ENCODE measurements at places on chromosomes 12 and 14.
A peak's percentile ranks its signal among the peaks of the same experiment; 100 is the strongest.

DNA sequence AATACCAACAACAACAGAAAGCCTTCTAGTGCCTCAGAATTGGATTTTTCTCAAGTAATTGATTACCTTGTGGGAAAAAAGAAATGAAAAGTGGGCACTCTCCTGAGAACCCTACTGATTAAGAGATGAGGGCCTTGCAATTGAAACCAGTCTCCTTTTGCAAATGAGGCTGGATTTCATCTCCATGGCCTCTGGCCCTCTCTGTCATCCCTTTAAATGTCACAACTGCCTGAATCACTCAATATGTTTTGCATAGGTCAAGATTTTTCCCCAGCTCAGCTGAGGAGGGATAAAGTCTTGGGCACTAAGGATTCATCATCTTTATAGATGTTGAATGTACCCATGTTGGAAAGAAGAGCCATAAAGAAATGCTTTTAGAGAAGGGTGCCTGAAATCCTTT lies 166.4 kb downstream of the RMST start:
- DNase-seq = no peak

GRCh38 chr14:40292664-40293063 lies 860.4 kb upstream of the FBXO33 start:
- DNase-seq = no peak

- peak; percentile 87 for DNase-seq
Measured at GRCh38 chr14:104735830-104736642, 12.0 kb downstream of the ADSS1 start.

DNA sequence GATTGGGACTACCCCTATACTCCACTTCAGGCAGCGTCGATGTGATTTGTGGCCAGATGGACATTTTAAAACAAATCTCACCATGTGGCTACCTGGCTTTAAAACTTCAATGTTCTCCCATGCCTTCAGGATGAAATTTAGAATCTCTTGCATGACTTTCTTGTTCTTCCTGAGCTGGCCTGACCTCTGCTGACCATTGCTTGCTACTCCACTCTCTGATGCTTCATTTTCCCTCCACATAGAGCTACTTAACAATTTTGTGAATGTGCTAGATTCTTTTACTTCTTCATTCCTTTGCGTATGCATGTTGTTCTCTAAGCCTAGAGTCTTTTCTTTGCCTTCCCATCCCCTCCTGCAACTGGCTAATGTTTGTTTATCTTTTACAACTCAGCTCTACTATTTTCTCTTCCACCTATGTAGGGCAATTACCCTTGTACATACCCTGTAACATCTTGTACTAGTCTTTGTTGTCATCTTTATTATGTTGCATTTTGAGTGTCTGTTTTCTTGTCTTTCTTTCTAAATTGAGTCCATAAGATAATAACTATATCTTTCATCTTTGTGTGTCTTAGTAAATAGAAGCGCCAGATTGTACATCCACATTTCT lies 41.2 kb downstream of the YLPM1 start:
- DNase-seq = no peak

- DNase-seq = peak; percentile 97
Measured at GRCh38 chr14:23153851-23154796, 29.3 kb downstream of the SLC7A8 start.

- no peak for DNase-seq
Measured at GRCh38 chr14:106850913-106851825, 1324.8 kb downstream of the TMEM121 start.

- no peak for DNase-seq
Measured at GRCh38 chr14:21399311-21399870, 15.6 kb upstream of the SUPT16H start.

DNA sequence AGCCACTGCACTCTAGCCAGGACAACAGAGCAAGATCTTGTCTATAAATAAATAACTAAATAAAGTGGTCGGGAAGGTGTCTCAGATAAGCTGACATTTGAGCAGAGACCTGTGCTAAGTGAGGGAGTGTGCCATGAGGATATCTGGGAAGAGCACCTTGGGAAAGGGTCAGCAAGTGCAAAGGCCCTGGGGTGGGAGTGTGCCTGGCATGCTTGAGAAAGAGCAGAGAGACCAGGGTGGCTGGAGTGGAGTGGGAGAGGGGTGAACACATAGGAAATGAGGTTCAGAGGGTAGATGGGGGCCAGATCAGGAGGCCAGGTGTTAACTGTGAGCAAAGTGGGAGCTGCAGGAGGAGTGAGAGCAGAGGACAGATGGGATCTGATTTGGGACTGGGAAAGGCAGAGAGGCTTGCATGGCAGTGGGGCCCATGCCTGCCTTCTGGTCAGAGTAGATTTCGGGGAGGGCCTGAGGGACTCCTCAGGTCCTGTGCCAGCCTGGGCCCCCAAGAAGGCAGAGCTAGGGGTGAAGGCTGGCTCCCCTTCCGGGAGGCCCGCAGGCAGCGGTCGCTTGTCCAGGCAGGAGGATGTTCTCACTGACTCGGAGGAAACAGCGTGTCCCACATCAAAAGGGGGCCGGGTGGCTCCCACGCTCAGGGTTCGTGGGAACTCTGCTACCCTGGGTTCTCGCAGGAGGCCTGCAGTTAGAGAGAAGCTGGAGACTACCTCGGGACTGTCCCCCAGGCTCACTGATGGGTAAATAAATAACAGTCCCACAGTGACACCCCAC lies 32.6 kb downstream of the DTX1 start:
- DNase-seq = no peak

DNA sequence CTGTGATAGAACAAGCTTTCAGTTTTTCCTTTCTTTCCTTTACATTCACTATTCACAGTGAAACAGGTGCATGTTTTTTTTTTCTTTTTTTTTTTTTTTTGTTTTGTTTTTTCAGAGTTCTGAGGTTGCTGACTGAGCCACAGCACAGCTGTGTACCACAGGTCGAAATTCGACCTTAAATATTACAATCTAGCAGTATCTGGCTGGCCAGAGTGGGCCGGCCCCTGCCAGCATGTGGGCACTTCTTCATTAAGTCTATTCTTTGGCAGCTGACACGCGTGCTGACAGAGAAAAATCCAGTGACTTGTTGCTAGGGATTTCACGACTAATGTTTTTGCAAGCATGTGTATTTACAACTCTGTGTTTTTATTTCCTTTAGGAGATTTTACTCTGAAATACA lies 33.9 kb downstream of the FBXO33 start:
- DNase-seq = no peak

- DNase-seq = no peak
Measured at GRCh38 chr14:47040550-47040949, 389.0 kb upstream of the RPL10L start.

GRCh38 chr12:53096089-53096741 lies 1.3 kb upstream of the IGFBP6 start:
- peak; percentile 28 for DNase-seq

DNA sequence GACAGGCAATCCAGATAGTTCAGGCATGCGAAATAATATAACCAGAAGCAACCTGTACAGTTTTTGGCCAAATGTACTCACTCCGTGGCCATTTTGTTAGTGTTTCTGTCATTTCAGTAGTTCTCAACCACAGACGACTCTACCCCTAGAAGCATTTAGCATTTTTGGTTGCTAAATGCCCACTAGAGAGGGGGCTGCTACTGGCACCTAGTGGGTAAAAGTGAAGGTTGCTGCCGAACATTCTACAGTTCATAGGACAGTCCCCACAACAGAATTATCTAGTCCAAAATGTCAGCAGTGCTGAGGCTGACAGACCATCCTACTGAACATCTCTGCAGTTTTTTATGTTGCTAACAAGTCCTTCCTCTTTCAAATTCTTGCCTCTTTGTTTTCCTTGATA lies 107.4 kb downstream of the TSHR start:
- peak; percentile 11 for DNase-seq

- DNase-seq = no peak
Measured at GRCh38 chr14:93944348-93945069, 17.4 kb downstream of the FAM181A start.

DNA sequence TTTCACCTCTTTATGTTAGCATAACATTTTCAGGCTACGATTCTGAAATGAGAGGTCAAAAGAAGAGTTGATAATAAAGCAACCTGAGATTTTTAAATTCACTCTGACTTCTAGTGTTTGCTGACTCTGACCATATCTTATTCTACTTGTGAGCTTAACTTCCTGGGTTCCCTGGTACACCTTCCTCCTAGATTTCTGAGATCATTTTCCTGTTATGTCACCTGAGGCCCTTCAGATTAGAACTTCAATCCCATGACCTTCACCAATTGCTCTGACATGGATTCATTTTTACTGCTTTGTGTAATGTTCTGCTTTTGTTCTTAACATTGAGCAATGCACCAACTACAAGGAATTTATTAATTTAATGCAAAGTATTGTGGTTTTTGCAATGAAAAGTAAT lies 542.9 kb upstream of the FLRT2 start:
- DNase-seq = no peak

- DNase-seq = no peak
Measured at GRCh38 chr14:65210822-65211182, 108.5 kb upstream of the MAX start.

GRCh38 chr12:94875525-94875924 lies 128.0 kb downstream of the NDUFA12 start:
- DNase-seq = no peak

DNA sequence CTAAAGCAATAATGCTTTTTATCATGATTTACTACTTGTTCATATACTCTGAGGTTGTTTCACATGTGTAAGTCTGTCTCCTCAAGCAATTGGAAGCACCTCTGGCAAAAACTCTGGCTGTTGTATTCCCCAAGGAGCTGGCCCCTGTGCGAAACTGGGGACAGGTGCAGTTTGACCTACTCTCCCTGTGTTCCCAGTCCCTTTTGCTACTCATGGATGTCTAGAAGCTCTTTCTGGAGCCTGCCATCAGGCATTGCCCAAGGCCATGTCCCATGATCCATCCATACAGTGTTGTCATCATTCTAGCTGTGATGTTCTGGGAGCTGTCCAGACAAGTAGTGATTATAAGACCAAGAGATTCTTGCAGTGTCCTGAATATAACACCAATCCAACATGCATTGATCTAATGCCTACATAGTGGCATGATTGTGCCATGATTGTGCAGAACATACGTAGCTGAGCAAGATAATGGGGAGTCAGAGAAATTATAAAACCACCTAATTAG lies 14.9 kb downstream of the AKAP6 start:
- DNase-seq = no peak

GRCh38 chr12:127980585-127980984 lies 286.4 kb upstream of the TMEM132C start:
- no peak for DNase-seq

DNA sequence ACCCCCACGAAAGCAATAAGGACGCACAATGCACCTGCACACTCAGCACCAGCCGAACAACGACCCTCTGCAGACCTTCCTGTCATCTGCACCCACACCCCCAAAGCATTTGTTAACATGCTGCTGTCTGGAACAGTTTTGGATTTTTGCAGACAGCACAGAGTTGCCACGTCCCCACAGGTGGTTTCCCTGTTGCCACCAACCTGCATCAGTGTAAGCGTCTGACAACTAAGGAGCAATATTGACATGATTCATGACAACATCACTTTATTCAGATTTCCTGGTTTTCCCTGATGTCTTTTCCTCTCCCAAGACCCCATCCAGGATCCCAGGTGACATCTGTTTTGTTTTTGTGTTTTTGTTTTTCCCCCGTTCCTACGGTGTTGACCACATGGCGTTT lies 150.7 kb upstream of the C14orf180 start:
- DNase-seq = no peak

DNA sequence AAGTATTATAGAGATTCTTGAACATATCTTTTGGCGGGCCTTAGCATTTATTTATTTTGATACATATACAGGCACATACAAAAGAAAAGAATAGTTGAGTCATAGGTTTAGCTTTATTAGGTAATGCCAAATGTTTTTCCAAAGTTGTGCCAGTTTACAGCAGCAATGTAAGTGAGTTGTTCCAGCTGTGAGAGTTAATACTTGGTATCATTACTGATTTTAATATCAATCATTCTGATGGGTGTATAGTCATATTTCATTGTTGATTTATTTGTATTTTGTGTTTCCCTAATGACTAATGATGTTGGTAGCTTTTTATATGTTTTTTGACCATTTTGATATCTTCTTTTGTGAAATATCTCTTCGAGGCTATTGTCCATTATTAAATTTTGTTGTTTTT lies 122.4 kb downstream of the MIPOL1 start:
- no peak for DNase-seq

DNA sequence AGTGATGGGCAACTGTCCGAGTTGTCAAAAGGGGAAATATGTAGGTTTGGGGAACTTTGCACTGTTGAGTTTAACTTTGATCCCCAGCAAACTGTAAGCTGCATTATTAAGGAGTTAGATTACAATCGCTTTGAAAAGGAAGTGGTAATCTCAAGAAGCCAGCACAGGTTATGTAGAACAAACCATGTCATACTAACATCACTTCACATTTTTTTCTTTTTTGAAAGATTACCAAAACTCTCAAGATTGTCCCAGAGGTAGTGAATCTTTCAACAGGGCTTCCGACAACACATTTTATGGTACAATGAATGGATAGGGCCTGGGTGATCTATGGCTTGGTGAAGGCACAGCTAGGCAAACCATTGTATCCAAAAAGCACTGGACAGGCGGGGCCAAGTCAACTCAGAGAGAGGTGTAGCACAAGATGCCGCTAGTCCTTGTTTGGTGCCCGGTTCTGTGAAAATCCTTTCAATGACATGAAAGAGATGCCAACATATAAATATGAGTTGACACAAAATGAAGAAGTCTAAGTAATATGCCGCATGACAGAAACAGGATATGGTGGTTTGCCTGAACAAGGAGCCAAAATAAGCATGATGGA lies 24.3 kb upstream of the PARP11 start:
- DNase-seq = no peak

DNA sequence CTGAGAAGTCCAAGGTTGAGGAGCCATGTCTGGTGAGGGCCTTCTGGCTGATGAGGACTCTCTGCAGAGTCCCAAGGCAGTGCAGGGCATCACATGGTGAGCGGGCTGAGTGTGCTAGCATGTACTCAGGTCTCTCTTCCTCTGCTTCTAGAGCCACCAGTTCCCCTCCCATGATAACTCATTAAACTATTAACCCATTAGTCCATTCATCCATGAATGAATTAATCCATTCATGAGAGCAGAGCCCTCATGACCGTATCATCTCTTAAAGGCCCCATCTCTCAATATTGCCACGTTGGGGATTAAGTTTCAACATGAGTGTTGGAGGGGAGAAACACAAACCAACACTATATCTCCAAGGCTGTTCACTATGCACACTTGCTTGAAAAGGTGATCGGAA lies 83.7 kb downstream of the TMEM30B start:
- DNase-seq = no peak

- no peak for DNase-seq
Measured at GRCh38 chr14:59313658-59314608, 125.5 kb downstream of the DAAM1 start.

DNA sequence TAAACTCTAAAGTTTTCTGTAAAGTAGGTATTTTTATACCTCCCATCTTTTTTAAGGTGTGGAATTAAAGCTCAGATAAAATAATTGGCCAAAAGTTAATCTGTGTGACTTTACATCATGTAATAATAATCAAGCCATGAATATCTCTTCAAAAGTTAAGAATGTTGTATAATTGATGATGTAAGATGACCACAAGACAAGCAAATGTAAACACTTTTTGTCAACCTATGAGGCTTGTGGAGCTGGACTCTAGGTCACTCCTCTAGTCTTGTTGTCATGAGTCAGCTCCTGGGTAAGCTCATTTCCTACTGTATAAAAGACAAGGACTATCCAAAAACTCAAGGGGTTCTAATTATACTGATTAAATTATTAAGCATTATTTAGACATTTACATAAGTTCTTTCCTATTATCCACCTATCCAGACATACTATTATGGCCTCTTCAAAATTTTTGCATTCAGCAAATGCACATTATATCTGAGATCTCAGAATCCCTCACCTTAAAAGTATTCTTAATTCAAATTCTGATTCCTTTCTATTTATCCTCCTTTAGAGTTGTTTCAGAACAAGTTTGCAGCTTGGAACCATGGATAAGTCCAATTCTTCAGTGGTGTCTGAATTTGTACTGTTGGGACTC lies at the start of gene OR4K5:
Gene OR4K5 (plus strand): TSS at position 587 of the 637 bp plus-strand sequence. CDS start 0 bp downstream, at position 587.
- no peak for DNase-seq

Measured in stomach (tissue), 19 donors.